ENCODE measurements at places on chromosomes 1 and 21.

- no peak overlapping the region for H3K4me3 ChIP-seq
- H3K27me3 ChIP-seq, result no peaks in the 10 kb centered on the region
- H3K36me3 ChIP-seq, result no peaks in the 10 kb centered on the region
- no peak for DNase-seq
Observed at GRCh38 chr1:1974834-1975233, 28.8 kb downstream of the CFAP74 start.

GRCh38 chr1:56774067-56774609 lies 45.1 kb downstream of the FYB2 start:
- no peak overlapping the region for H3K27ac ChIP-seq
- no peaks in the 10 kb centered on the region for H3K36me3 ChIP-seq
- no peaks in the 10 kb centered on the region for H3K27me3 ChIP-seq
- peaks cover 5% of the 10 kb centered on the region for H3K4me1 ChIP-seq
- no peak overlapping the region for H3K4me3 ChIP-seq

GRCh38 chr1:33516428-33516827 lies 44.0 kb downstream of the ZSCAN20 start:
- no peak overlapping the region for H3K4me3 ChIP-seq
- no peak overlapping the region for H3K27ac ChIP-seq
- H3K27me3 ChIP-seq, result no peaks in the 10 kb centered on the region
- no peak for DNase-seq
- no peaks in the 10 kb centered on the region for H3K4me1 ChIP-seq

DNA sequence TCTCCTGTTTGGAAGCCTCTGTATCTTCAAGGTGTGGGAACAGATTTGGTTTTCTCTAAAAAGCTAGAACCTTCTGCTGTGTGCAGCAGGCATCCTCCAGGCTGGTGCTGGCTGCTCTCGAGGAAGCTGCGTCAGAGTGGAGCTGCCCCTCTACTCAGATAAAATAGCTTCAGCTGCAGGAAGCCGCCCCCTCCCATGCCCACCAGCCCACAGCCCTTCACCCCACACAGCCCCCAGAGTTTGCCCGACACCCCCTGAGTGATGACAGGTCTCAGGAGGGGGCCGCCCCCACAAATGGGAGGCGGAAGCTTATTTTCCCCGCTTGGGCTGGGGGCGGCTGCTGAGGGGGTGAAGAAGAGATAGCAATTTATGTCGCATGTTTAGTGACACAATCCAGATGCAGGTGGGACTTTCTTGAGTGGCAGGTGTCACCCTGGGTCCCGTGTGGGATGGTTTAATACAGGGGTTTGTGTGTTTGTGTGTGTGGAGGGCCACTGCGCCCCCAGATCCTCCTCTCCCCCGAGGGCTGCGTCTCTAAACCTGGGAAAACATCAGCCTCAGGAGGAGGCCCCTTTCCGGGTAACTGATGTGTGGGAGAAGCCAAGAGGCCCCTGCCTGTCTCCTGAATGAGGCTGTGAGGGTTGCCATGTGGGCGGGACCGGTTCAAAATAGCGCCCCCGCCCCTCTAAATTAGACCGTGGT lies 55.4 kb downstream of the STUM start:
- H3K4me1 ChIP-seq, result no peaks in the 10 kb centered on the region
- no peak overlapping the region for H3K27ac ChIP-seq
- DNase-seq, result no peak
- no peak overlapping the region for H3K4me3 ChIP-seq

- H3K4me1 ChIP-seq, result peaks cover 52% of the 10 kb centered on the region
- H3K36me3 ChIP-seq, result peaks cover 11% of the 10 kb centered on the region
- H3K27me3 ChIP-seq, result no peaks in the 10 kb centered on the region
- peak overlapping the region; percentile 82 for H3K27ac ChIP-seq
- H3K4me3 ChIP-seq, result peak overlapping the region; percentile 90
Observed at GRCh38 chr1:12230549-12231275, 882 bp downstream of the VPS13D start.

DNA sequence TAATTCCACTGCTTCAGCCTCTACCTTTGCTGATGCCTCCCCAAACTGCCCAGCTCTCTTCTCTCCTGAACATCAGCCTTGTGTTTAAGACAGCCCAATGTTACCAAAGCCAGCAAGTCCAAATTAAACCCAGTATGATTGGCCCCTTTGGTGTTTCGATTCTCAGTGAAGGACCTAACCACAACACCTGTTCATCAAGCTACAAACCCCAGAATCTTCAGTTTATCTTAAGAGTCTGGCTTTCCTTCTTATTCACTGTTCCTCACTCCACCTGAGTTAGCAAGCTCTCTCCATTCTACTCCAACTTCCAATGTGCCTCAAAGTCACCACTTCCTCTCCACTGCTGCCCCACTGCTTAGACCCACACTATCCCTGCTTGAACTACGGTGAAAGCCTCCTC lies 25.5 kb upstream of the ITPKB start:
- peaks cover 13% of the 10 kb centered on the region for H3K4me1 ChIP-seq
- DNase-seq, result no peak
- H3K4me3 ChIP-seq, result no peak overlapping the region
- H3K36me3 ChIP-seq, result no peaks in the 10 kb centered on the region
- no peaks in the 10 kb centered on the region for H3K27me3 ChIP-seq
- H3K27ac ChIP-seq, result no peak overlapping the region

- H3K27ac ChIP-seq, result peak overlapping the region; percentile 69
- DNase-seq, result peak; percentile 47
- no peaks in the 10 kb centered on the region for H3K36me3 ChIP-seq
- peak overlapping the region; percentile 67 for H3K4me3 ChIP-seq
- peaks cover 76% of the 10 kb centered on the region for H3K4me1 ChIP-seq
Observed at GRCh38 chr1:201022820-201023516, 546 bp downstream of the KIF21B start.

- no peak for DNase-seq
- no peak overlapping the region for H3K27ac ChIP-seq
- H3K4me3 ChIP-seq, result no peak overlapping the region
- H3K27me3 ChIP-seq, result no peaks in the 10 kb centered on the region
Observed at GRCh38 chr1:115880981-115881672, 40.2 kb upstream of the NHLH2 start.

DNA sequence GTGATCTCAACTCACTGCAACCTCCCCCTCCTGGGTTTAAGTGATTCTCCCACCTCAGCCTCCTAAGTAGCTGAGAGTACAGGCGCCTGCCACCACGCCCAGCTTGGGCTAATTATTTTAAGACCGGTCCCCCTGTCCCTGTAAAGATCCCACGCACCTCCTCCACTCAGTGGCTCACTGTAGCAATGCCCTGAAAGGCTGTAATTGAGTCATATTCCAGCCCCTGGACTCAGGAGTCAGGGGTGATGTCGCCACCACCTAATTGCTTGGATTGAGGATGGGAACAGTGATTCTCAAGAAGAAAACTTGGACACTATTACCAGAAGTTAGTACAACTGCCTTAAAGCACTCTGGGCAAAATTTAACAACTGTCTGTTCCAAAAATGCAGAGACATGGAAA lies 3.1 kb upstream of the EDARADD start:
- peaks cover 10% of the 10 kb centered on the region for H3K4me1 ChIP-seq
- H3K36me3 ChIP-seq, result no peaks in the 10 kb centered on the region
- H3K4me3 ChIP-seq, result no peak overlapping the region
- no peak for DNase-seq
- no peak overlapping the region for H3K27ac ChIP-seq

DNA sequence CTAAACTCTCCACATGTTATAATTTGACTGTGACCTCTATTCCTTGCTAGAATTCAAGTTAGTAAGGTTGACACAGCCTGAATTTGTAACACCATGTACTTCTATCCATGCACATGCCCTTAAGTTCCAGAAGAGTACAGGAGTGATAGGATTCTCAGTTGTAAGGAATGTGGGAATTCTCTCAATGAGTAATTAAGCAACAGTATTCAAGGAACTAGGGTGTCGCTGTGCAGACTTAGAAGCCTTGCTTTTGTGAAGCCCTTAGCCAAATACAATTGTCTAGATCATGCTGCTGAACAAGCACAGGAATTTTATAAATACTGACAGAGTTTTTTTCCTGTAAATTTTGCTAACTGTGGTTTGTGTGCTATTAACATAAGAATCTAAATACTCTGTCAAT lies 276.3 kb upstream of the PTBP2 start:
- no peak overlapping the region for H3K27ac ChIP-seq
- H3K4me1 ChIP-seq, result no peaks in the 10 kb centered on the region
- H3K4me3 ChIP-seq, result no peak overlapping the region
- no peaks in the 10 kb centered on the region for H3K36me3 ChIP-seq
- no peaks in the 10 kb centered on the region for H3K27me3 ChIP-seq
- no peak for DNase-seq

- H3K4me3 ChIP-seq, result no peak overlapping the region
- no peaks in the 10 kb centered on the region for H3K27me3 ChIP-seq
- no peaks in the 10 kb centered on the region for H3K36me3 ChIP-seq
- peak overlapping the region; percentile 34 for H3K27ac ChIP-seq
- no peak for DNase-seq
- peaks cover 74% of the 10 kb centered on the region for H3K4me1 ChIP-seq
Observed at GRCh38 chr1:2259668-2260402, 31.7 kb downstream of the SKI start.

DNA sequence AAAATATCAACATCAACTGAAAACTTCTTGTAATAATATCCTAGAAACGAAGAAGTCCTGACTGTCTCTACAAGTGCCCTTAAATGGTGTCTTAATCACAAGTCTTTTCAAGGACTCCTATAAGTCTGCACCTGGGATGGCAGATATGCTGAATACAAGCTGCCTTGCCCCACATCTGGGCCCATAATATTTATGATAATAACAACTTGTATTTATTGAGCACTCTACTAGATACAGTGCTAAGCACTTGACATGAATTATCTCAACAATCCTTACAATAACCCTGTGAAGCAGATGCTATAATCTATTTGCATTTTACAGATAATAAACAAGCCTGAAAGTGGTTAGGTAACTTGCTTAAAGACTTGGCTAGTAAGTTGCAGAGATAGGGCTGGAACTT lies 78.0 kb upstream of the ZNF648 start:
- no peak for DNase-seq
- H3K27ac ChIP-seq, result no peak overlapping the region
- no peak overlapping the region for H3K4me3 ChIP-seq
- no peaks in the 10 kb centered on the region for H3K36me3 ChIP-seq
- no peaks in the 10 kb centered on the region for H3K27me3 ChIP-seq

- H3K4me3 ChIP-seq, result no peak overlapping the region
- H3K27me3 ChIP-seq, result no peaks in the 10 kb centered on the region
- no peaks in the 10 kb centered on the region for H3K36me3 ChIP-seq
Observed at GRCh38 chr1:94339206-94339927, 78.8 kb upstream of the ABCD3 start.

DNA sequence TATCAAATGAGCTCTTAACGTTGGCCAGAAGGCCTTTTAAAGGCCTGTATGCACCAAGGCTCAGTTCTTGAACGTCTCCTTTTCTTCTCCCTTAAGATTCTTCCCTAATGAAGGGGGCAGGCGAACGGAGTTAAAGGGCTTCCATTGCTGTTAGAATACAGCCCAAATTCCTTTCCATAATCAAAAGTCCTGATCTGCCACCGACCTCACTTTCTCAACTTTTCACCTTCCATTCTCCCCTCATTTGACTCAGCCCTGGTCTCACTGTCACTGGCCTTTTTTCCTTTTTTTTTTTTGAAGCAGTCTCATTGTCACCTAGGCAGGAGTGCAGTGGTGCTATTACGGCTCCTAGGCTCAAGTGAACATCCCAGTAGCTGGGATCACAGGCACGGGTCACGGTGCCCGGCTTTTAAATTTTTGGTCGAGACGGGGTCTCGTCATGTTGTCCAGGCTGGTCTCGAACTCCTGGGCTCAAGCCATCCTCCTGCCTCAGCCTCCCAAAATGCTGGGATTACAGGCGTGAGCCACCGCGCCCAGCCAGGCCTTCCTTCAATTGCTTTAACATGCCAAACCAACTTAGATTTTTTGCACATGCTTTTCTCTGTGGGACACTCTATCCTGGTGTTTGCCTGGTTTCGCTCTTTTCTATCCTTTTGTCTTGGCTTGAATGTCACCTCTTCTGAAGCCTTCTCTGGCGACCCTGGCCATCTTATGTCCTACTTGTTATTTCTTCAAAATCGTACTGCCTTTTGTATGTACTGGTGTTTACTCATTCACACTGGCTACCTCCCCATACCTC lies 612 bp upstream of the CMPK1 start:
- H3K4me3 ChIP-seq, result peak overlapping the region; percentile 99
- peak overlapping the region; percentile 88 for H3K27ac ChIP-seq
- H3K4me1 ChIP-seq, result peaks cover 38% of the 10 kb centered on the region
- no peaks in the 10 kb centered on the region for H3K36me3 ChIP-seq
- H3K27me3 ChIP-seq, result no peaks in the 10 kb centered on the region
- DNase-seq, result no peak

- H3K36me3 ChIP-seq, result no peaks in the 10 kb centered on the region
- H3K4me1 ChIP-seq, result peaks cover 14% of the 10 kb centered on the region
- H3K27ac ChIP-seq, result no peak overlapping the region
- peak; percentile 18 for DNase-seq
- H3K27me3 ChIP-seq, result no peaks in the 10 kb centered on the region
- no peak overlapping the region for H3K4me3 ChIP-seq
Observed at GRCh38 chr1:54604572-54605370, 18.6 kb downstream of the FAM151A start.

All from CD4-positive, alpha-beta memory T cell (primary cell).